ENCODE measurements at places on chromosomes 5 and 9.

DNA sequence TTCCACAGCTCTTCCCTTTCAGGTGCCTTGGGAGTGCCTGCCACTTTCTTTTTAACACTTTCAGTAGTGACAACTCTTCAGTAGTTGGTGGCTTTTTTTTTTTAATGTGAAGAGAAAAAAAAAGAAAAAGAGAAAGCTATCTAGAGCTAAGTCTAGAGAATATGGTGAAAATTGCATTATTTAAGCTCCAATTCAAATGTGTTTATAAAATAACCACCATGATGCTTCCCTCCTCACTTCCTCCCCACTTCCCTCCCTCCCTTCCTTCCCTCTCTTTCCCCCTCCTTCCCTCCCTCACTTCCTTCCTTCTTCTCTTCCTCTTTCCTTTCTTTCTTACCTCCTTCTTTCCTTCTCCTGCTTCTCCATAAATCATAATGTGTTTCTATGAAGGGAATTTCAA lies 456.7 kb upstream of the ACTBL2 start:
- DNase-seq = no peak

DNA sequence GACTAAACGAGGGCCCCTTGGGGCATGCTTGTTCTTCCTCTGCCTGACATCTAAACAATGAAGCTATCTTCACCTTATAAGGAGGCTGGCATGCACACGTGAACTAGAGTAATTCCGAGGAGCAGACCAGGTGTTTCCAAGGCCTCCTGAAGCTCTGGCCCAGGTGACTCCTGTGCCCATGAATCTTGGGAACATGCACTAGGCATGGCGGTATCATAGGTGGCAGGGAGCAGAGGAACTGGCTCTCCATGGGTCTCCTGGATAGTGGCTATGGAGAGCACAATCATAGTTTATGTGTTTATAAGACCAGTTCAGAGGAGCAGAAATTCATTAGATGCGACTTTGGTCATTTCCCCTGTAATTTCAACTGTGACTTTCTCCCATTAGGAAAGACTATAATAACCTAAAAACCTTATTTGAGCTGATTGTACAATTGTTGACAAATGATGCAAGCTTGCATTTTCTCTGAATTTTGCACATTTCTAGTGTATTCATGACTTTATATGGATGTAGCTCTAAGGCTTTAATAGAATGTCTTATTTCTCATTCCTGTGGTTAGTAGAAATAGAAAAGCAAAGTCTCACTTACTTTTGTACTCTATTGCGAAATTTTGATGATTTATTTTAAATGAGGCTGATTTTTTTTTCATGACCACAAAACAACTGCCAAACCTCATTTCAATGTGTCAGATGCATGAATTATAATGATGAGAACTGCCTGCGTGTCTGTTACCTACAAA lies 135.3 kb upstream of the RPS23 start:
- no peak for DNase-seq

DNA sequence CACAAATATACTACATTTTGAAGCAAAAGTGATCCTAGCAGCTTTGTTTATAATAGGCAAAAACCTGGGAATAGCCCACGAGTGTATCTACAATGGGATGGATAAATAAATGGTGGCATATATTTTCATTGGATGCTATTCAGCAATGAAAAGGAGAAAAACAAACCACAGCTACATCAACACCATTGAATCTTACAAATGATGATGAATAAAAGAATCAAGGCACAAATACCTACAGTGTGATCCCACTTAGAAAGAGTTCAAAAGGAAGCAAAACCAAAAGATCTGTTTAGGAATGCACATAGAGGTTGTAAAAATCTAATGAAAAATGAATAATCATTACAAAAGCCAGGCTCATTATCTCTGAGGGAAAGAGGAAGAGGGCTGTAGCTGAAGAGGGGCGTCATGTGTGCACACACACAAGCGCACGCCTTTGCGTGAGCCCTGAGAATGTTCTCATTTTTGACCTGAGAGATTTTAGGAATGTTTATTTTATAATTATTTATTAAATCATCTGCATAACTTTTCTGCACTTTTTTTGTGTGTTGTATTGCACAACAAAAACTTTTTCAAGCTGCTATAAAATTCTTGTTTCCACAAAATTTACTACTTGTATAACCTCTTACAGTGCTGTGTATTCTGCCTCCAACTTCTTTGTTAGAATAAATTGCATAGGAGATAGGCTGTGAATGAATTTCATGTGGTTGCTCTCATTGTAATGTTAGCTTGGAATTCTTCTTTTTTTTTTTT lies 5.9 kb upstream of the RHOBTB3 start:
- no peak for DNase-seq

GRCh38 chr9:33180526-33181184 lies 13.5 kb upstream of the B4GALT1 start:
- no peak for DNase-seq

DNA sequence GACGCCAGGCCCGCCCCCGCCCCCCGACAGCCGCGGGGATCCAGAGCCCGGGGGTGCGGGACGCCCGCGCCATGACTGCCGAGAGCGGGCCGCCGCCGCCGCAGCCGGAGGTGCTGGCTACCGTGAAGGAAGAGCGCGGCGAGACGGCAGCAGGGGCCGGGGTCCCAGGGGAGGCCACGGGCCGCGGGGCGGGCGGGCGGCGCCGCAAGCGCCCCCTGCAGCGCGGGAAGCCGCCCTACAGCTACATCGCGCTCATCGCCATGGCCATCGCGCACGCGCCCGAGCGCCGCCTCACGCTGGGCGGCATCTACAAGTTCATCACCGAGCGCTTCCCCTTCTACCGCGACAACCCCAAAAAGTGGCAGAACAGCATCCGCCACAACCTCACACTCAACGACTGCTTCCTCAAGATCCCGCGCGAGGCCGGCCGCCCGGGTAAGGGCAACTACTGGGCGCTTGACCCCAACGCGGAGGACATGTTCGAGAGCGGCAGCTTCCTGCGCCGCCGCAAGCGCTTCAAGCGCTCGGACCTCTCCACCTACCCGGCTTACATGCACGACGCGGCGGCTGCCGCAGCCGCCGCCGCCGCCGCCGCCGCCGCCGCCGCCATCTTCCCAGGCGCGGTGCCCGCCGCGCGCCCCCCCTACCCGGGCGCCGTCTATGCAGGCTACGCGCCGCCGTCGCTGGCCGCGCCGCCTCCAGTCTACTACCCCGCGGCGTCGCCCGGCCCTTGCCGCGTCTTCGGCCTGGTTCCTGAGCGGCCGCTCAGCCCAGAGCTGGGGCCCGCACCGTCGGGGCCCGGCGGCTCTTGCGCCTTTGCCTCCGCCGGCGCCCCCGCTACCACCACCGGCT lies 1.0 kb downstream of the FOXE1 start:
- DNase-seq = peak; percentile 31

DNA sequence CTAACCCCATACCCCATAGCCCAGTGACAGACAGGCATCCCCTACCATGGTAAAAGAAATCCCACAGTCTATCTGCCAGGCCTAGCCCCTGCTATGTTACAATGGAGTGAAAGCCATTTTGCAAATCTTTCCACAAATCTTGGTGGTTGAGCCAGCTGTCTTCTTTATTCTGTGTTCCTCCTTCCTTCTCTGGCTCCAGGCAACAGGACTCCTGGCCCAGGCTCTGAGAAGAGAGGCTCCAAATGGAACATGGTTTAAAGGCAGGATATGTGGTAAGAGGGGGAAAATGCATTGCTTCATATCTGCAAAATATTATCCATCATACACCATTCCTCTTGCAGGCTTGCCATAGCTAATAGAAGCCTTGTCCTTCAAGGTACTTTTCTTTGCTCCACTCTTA lies 25.2 kb downstream of the FGF1 start:
- no peak for DNase-seq

GRCh38 chr9:3385871-3386270 lies 139.9 kb downstream of the RFX3 start:
- DNase-seq = peak; percentile 27

GRCh38 chr5:84253946-84254345 lies 130.7 kb downstream of the EDIL3 start:
- DNase-seq = no peak

GRCh38 chr9:137379761-137380161 lies 43.2 kb downstream of the EXD3 start:
- DNase-seq = no peak

DNA sequence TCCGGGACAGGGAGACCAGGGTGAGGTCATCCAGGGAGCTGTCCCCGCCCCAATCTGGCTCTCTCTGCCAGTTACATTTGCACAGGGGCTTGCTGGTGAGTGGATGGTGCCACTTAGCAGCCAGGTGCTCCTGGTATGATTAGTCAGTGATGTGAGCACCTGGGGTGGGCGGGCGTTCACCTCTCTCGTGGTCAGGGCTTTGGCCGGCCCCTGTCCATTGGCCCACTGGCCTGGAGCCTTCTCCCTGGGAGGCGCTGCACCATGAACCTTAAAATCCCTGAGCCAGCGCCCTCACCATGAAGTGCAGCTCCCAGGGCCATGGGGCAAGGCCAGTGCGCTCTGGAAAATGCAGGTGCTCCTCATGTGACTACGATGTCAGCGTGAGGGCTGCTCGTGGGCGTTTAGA lies 2.0 kb downstream of the NKD2 start:
- DNase-seq = no peak

DNA sequence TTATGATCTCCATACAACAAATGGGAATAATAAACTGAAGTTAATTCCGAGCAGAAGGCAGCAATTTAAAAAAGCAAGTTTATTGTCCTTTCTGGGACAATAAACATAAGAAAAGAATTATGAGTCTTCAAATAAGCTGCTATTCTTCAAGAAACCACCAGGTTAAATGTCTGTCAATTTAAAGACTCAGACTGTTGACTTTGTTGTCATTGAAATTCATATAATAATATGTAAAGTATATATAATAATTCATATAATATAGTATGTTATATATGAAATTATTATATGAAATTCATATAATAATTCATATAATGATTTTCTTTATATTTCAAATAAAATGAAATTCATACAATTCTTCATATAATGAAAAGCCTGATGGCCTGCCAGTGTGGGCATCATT lies 497.5 kb upstream of the RGMB start:
- DNase-seq = no peak

DNA sequence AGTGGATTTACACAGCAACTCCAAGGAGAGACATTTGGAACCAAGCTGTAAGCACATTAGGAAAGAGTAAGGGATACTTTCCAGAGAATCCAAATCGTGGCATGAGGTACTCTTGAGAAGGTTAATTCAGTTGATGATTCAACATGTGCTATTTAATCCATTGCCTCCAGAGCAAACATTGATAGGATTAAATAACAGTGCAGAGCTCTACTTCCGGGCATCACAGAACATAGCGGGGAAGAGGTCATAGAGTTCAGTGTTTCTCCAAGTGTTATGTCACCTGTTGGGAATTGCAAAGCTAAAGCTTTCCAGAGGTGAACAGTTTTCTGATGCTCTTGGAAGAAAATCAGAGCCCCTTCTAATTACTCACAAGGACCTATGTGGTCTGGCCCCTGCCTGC lies 127.5 kb downstream of the PPP2R2B start:
- DNase-seq = no peak

DNA sequence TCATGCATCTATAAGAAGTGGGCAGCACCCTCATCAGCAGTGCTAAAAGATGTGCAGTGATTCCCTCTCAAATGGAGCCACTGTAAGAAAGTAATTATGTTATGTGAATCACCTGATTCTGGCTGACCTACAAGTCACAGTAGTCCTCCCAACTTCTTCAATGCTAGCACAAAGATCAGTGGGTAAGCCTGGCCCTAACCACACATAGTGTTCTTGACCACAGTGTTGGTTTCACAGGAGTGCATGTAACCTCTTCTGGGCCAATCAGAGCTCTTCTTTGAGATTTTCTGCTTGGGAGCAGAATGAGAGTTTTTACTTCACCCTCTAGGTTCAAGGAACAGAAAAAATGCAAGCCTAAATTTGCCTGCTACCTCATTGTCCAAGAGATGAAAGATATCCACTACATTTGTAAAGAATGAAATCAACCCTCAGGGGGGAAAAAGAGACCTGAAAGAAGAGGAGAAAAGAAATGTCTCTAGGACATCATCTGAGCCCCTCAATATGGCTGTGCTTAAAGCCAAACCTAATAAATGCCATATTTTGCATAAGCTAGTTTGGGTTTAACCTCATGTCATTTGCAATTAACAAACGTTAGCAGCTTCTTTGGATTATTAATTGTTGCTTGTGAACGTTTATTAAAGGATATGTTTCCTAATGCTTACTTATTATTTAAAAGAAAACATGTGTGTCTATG lies 65.3 kb upstream of the ADRB2 start:
- DNase-seq = no peak

- DNase-seq = no peak
Observed at GRCh38 chr5:68407311-68408239, 192.0 kb downstream of the PIK3R1 start.

GRCh38 chr5:80184235-80185023 lies 71.4 kb downstream of the SERINC5 start:
- DNase-seq = no peak

DNA sequence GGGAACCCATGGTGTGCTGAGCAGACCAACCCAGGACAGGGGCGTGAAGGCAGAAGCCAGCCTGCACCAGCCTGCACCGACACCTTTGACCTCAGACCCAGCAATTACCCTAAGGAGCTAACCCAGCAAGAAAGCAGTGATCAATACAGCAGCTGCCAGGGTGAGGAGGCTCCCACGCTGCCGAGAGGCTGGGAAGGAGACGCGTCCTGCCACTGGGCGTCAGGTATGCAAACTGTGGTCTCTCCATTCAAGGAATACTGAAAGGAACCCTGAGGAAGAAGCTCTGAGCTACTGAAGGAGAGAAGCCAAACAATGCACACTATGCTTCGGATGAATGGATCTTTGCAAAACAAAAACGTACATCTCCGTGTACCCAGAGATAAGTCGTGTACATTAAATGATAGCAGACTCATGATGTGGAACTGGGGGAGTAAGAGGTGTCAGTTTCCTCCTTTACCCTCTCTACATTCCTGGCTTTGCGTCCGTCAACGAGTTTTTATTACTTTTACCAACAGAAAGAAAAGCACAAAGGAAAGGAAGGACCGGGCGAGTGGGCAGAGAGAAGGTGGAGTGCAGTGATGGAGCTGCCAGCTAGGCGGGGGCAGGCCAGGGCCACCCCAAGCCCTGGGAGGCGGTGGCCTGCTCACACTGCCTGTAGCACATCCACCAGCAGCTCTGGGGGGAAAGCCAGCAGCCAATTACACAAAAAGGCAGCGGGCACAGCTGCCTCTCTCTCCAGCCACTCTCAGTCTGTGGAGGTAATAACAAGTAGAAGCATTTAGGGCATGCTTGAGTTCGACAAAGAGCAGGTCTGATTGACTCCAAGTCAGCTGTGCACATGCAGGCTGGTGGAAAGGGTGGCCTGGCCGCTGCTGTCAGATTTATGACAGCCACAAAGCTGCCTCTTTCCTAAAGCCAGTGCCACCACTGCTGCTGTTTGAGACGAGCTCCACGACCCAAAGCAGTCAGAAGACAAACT lies 29.3 kb downstream of the RASGEF1C start:
- DNase-seq = no peak

- DNase-seq = no peak
Observed at GRCh38 chr9:83479765-83480164, 58.4 kb downstream of the FRMD3 start.

GRCh38 chr5:141780240-141780951 lies 97.8 kb downstream of the PCDH1 start:
- no peak for DNase-seq

DNA sequence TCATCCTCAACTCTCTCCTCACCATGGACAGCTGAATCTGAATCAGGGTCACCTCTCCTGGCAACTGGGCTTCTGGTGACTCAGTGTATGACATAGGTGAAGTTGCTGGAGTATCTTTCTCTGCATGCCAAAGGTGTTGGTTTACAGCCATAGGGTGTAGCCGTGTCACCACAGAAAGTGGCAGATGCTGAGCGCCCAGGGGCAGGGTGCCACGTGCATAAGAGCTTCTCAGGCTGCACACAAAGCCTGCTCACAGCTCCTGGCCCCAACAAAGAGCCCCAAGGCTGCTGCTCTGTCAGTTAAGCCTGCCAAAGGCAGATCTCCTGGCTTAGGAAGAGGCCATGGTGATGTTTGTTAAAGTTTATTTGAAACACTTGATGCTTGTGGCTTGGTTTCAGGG lies 297.7 kb upstream of the WWC1 start:
- DNase-seq = no peak
